ENCODE measurements at places on chromosomes 12 and 14. TPM values are rescaled to one million over a fixed set of nuclear protein-coding genes. Genes with fewer than 3 reads are reported as not detected.

Gene KRT86
- not detected for total RNA-seq

Gene DTX3
- 13.6 TPM for total RNA-seq

- no peak for DNase-seq
These were observed 633.5 kb downstream of the RERGL start for GRCh38 chr12:17456486-17456885.

- no peak for DNase-seq
These were observed 68.7 kb downstream of the NIN start for GRCh38 chr14:50762001-50762930.

DNA sequence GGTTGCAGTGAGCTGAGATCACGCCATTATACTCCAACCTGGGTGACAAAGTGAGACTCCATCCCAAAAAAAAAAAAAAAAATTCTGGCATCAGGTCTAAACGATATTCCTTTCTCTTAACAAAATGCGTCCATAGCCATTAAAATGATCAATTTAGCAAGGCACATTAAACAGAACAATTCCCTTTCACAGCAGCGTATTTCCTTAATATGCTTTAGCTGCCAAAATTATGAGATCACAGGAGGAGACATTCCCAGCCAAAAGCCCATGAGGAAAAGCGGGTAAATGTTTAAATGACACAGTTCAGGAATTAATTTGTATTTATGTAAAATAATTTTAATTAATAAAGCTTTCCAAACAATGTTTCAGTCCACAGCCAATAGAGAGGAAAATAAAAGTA lies 43.0 kb upstream of the SELPLG start:
- no peak for DNase-seq

- DNase-seq = no peak
These were observed 553 bp downstream of the CLEC14A start for GRCh38 chr14:38255408-38255672.

DNA sequence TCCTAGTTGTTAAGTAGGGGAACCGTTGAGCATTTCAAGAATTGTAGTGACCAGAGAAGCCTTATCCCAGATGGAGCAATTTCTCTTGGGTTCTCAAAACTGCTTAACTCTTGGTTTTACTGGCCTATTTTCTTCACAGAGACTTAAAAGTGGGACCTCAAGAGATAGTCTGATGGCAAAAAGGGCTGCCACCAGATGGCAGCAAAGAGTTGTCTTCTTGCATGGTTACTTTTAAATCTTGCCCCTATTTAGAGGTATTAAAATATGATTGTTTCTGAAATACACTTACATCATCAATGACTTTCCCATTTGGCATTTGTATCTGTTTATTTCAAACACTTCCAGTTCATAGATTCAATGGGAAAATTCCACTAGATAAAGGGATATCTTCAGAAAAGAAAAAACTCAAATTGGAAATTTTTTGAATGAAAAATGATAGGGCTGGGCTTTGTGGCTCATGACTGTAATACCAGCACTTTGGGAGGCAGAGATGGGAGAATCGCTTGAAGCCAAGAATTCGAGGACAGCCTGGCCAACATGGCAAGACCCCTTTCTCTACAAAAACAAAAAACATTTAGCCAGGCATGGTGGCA lies 69.9 kb upstream of the CNTN1 start:
- peak; percentile 76 for DNase-seq

DNA sequence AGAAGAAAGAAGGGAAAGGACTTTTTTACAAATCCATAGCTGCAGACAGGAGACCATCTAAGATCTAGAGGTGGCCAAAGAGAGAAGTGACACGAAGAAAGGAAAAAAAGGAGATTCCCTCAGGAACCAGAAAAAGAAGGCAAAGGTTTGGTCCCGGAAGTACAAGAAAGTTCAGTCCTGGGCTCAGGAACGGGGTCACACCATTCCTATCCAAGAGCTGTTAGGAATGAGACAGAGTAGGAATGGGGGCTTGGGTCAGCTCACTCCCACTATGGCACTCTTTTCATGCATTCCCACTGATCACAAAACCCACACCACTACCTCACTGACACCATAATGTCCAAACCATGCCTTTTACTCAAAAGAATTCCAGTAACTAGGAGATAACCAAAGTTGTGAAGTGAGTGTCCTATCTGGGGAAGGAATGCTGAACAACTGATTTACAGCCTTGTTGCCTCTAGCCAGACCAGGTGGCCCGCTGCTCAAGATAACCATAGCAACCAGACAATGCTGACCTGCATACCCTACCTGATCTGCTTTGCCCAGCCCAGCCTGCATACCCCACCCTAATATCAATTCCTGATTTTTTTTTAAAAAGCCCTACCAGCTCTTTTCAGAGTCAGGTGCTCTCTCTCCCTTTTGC lies 8.4 kb downstream of the PPP2R3C start:
- no peak for DNase-seq

DNA sequence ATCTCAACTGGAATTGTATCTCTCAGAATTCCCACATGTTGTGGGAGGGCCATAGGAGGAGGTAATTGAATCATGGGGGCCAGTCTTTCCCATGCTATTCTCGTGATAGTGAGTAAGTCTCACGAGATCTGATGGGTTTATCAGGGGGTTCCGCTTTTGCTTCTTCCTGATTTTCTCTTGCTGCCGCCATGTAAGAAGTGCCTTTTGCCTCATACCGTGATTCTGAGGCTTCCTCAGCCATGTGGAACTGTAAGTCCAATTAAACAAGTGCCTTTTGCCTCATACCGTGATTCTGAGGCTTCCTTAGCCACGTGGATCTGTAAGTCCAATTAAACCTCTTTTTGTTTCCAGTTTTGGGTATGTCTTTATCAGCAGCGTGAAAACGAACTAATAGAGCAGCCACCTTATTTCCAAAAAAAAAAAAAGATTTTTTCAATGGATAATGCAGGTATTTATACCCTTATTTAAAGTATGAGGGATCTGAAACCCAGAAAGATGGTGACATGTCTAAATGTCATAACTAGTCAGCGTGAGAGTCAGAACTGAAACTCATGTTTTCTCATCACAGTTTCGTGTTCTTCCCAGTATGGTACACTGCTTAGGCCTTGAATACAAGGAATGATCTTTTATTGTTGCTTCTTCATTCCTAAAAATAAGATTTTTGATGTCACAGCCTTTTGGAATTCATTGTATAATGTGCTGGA lies 89.6 kb downstream of the ERC1 start:
- no peak for DNase-seq

DNA sequence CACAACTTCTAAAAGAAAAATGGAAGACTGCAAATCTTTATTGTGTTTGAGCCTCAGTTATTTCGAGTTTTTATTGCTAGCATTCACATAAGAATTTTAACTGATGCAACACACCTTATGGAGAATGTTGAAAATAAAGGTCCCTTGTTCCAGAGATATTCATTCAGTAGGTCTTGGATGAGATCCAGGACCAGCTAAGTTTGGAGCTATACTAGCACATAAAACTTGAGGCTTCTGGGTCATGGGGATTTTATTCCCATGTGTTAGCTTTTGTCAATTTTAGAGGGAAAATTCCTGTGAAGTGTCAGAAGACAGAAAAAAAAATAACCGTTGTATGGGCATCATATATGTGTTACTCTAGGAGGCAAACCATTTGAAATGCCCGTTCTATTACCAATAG lies 693.2 kb upstream of the MIS18BP1 start:
- DNase-seq = peak; percentile 59

Measured in SK-MEL-5 (cell line).